ENCODE measurements at places on chromosomes 3 and 15. TPM values are rescaled to one million over a fixed set of nuclear protein-coding genes. Genes with fewer than 3 reads are reported as not detected.

- DNase-seq: no peak
Measured at GRCh38 chr3:87198774-87199173, 28.3 kb upstream of the CHMP2B start.

The GXYLT2 gene
- total RNA-seq: 4.3 TPM

DNA sequence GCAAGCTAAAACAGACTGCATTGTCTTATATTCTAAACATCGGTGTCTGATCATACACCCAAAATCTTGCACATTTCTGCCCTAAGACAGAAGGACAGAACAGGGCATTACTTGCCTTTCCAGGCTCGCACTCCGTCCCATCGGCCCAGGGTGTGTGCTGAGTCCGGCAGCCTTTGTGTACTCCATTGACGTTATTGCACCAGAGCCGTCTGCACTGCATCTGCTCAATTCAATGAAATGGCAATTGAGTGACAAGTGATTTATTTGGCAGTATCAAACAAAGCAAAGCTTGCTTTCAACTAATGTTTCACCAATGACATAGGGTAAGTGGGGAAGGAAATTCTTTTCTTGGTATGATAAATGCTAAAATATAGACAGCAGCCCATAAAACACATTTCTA lies 40.0 kb downstream of the ADAMTS9 start:
- no peak for DNase-seq

DNA sequence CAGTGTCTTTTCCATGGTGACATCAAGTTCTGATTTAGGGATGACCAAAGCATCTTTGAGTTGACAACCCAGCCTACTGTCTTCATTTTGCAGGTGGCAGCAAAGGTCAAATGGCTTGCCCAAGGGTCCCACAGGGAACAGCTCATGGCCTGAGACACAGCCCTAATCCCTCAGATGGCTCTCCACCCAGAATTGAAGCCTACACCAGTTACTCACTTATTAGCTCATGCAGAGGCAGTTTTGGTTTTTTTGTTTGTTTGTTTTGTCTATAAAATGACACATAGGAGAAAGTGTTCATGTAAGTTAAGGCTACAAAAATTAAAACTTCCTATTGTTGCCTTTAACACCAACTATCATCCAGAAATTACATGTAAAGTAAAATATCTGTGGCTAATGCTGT lies 167.9 kb downstream of the OSBPL10 start:
- DNase-seq: no peak

The SERINC4 gene
- 0.12 TPM for total RNA-seq

The DCUN1D1 gene
- 18.4 TPM for total RNA-seq

GRCh38 chr15:66907826-66908743 lies 157.3 kb upstream of the SMAD3 start:
- no peak for DNase-seq

- DNase-seq: no peak
Measured at GRCh38 chr3:98545940-98546339, 14.2 kb downstream of the GPR15 start.

DNA sequence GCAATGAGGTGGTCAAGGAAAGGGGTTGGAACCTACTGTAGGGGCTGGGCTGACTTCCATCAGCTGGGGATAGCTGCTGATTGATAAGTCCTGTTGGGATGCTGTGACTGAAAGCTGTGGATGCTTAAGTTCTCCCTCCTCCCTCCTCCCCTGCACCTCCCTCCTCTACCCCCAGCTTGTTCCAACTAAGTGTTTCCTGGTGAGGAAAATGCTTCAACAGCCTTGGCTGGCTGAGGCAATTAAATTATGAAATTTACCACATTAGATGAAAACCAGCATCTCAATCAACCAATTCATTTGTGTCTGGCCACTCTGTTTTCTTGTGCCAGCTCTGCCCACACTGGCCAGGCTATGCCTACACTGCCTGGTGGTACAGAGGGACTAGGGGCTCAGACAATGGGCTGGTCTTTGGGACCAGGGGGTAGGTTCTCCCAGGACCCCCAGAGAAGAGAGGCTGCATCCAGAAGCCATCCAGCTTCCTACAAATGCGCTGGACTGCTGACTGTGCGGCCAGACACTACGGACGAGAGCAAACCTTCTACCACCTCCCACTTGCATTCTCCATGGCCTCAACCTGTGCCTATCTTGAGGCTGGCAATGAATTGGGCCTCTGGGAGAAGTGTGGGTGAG lies 2.5 kb downstream of the KLHL25 start:
- DNase-seq: no peak

The EHD4 gene
- total RNA-seq: 6.7 TPM

The EFCC1 gene
- total RNA-seq: not detected

- no peak for DNase-seq
Measured at GRCh38 chr3:58214484-58215316, 3.9 kb upstream of the DNASE1L3 start.

The COL6A5 gene
- not detected for total RNA-seq

The ARL14 gene
- not detected for total RNA-seq

The SUCNR1 gene
- 3.8 TPM for total RNA-seq

- no peak for DNase-seq
Measured at GRCh38 chr3:51830836-51831385, 30.5 kb upstream of the IQCF2 start.

- DNase-seq: peak; percentile 27
Measured at GRCh38 chr3:89851974-89852621, 744.7 kb downstream of the EPHA3 start.

DNA sequence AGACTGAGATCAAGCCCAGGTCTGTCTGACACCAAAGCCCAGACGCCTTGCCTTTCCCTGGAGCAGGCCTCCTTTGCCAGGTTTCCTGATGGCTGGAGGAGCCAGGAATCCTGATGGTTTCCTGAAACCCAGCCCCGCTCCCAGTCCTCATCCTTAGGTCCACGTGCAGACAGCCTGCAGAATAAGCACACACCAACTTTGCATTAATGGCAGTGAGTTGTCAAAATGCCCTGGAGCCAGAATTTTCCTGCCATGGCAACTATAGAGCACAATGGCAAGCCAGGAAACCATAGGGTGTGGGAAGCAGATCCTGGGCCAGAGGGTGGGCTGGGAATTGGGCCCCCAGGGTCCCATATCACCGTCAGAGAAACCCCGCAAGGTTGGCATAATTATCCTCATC lies 67.4 kb upstream of the HRH1 start:
- no peak for DNase-seq

DNA sequence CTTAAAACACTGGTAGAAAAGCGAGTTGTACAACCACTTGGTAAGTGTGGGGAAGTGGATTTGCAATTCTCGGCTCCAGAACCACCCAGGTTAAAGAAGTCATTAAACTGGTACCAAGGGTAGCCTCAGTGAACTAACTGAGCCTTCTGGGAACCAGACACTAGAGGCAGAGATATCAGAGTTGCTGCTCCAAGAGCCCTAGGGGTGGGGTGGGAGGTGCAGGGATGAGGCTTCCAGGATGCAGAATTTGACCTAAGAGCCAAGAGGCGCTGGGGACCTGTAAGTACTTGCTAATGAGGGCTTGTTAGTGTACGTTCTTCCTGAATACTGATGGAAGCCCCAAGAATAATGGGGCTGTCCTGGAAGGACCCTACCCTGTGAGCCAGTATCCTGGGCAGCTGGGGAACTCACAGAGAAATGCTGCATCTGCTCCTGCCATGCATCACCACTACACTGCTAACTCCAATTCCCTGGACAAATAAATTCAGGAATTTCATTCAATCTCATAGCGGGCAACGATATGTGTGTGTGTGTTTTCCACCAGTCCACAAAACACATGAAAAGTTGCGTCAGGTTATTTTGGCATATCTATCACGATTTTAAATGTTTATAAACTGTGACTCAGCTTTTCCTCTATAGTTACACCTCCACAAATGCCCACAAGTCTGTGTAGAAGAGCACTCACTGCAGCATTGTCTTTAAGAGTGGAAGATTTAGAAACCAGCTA lies 23.8 kb downstream of the STIMATE start:
- peak; percentile 43 for DNase-seq

The SLC12A1 gene
- not detected for total RNA-seq

GRCh38 chr3:127690823-127691452 lies 18.2 kb downstream of the ABTB1 start:
- DNase-seq: peak; percentile 43

GRCh38 chr3:12456441-12456840 lies 27.8 kb upstream of the TSEN2 start:
- no peak for DNase-seq
